ENCODE measurements at places on chromosomes 3 and 15.

GRCh38 chr15:63500265-63501250 lies 3.8 kb upstream of the USP3 start:
- DNase-seq, result no peak

GRCh38 chr15:75348034-75348561 lies 1.3 kb downstream of the NEIL1 start:
- DNase-seq, result no peak

- DNase-seq, result no peak
Measured at GRCh38 chr3:78459796-78460195, 1308.0 kb downstream of the ROBO1 start.

DNA sequence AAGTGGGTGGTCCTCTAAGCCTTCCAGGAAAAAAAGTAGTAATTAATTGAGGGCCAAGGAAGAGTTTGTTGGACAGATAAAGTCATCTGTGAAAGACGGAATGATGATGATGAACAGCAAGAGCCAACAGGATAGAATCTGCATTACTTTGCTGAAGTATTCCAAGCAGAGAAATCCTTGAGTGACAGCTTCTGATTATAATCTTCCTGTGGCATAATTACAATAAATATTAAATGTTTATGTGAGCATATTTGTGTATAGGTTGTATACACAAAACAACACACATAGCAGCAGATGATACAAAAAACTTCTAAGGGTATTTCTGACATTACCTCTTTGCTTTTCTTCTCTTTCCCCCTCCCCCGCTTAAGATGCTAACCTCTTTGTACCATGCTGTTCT lies 147.6 kb downstream of the SPATA16 start:
- DNase-seq, result no peak

GRCh38 chr3:171416061-171416460 lies 44.1 kb downstream of the TNIK start:
- peak; percentile 33 for DNase-seq

- no peak for DNase-seq
Measured at GRCh38 chr3:128422762-128423524, 43.7 kb downstream of the DNAJB8 start.

GRCh38 chr3:101888653-101889052 lies 39.3 kb downstream of the NFKBIZ start:
- DNase-seq, result no peak

DNA sequence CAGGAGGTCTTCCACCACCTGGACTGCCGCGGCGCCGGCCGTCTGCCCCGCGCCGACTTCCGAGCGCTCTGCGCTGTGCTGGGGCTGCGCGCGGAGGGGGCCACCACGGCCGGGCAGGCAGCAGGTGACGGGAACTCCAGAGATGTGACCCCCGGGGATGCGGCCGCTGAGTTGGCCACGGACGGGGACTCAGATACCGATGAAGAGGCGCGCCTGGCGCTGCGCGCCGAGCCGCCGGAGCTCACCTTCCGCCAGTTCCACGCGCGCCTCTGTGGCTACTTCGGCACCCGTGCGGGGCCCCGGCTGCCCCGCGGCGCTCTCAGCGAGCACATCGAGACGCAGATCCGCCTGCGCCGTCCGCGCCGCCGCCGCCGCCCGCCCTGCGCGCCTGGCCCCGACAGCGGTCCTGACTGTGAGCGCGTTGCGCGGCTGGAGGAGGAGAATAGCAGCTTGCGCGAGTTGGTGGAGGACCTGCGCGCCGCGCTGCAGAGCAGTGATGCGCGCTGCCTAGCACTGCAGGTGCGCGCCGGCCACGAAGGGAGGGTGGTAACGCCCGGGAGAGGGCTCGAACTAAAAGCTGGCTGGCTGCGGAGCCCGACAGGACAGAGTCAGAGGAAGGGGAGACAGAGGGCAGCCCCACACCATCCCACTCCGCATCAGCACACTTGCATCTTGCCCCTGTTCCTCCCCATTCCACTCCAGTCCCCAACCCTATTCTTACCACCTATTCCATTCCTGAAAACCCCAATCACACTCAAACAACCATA lies 885 bp downstream of the EFCC1 start:
- no peak for DNase-seq

DNA sequence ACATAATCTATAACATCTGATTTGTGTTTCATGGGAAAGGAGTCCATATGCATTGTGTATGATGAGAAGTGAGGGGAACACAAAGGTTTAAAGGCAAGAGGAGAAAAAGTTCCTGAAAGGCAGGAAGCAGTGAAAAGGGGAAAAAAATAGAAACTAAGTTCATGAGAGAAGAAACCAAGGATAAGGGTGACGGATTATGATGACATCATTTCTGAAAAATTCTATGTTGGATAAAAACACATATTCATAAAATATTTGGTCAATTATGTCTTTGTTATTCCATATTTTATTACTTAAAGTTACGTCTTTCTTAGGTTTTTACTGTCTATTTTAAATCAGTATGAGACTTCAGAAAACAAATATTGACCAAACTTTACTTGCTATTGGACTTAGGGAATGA lies 48.6 kb upstream of the CP start:
- DNase-seq, result peak; percentile 30

GRCh38 chr15:59157396-59157795 lies 49.2 kb upstream of the LDHAL6B start:
- no peak for DNase-seq

DNA sequence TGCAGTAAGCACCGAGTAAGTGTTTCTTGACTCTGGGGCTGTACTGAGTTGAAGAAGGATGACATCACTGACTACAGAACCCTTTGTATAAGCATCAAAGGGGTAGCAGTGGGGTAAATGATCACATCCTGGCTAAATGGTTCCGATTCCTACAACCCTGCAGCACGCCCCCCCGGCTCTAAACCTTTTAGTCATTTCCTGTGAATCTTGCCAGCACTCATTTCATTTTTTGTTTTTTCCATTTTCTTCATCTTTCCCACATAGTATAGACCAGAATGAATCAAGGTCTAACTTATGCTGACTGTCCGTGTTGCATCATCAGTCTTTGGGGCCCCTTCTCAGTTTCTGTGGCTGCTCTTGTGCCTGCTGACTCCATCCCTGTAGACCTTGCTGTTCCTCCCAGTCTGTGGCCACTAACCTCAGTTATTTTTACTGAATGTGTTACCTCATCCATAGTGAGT lies 383.1 kb upstream of the TPRG1 start:
- peak; percentile 97 for DNase-seq

GRCh38 chr15:89332446-89332845 lies 2.2 kb downstream of the POLG start:
- DNase-seq, result peak; percentile 10

GRCh38 chr3:142577696-142578328 lies 721 bp downstream of the ATR start:
- peak; percentile 29 for DNase-seq

DNA sequence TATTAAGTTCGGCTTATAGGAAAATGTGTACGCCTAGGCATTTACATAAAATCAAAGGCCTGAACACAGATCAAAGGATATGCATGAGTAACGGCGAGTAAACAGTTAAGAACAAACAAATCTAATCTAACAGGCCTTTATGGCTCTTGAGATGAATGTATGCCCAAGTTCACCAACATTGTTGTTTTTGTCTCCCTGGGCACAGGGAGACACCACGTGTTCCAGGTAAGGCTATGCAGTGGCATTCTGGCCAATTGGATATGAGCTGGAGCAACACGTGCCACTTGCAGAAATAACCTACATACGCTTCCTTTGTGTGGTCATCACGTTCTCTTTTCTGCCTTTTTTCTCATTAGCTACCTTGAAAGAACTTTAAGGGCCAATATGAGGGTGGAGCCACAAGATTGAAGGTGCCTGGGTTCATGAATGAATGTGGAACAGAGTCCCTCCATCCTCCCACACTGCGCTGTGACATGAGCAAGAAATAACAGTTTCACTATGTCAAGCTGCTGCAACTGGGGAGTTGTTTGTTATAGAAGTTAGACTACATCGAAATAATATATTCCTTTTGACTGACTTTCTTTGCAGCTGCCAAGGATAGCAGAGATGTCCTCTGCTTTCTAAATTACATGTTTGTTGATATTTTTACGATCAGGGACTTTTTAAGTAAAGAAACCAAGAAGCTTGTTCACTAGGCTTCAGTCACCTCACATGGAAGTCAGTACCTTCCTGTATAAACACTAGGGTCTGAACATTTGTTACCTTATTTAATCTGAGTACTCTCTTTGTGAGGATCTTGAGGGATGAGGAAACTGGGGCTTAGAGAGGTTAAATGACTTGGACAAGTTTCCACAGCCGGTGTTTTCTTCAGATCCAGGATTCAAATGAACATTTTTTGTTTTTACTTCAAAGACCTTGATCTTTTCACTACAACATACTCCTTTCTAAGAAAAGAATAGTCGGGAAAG lies 427.5 kb upstream of the TBL1XR1 start:
- DNase-seq, result no peak

DNA sequence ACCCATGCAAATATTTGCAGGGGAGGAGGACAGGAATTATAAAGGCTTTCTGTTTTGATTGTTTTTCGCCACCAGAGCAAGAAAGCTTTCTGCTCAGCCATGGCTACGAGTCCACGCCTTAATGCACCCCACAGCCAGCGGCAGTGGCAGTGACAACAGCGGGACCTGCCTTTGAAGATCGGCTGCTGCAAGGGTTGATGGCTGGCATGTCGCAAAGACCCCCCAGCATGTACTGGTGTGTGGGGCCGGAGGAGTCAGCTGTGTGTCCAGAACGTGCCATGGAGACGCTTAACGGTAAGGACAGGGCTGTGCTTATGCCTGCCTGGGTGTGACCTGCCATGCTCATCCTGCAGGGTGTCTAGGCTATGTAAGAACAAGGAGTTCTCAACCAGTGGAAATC lies 5.3 kb downstream of the LRRK1 start:
- no peak for DNase-seq

DNA sequence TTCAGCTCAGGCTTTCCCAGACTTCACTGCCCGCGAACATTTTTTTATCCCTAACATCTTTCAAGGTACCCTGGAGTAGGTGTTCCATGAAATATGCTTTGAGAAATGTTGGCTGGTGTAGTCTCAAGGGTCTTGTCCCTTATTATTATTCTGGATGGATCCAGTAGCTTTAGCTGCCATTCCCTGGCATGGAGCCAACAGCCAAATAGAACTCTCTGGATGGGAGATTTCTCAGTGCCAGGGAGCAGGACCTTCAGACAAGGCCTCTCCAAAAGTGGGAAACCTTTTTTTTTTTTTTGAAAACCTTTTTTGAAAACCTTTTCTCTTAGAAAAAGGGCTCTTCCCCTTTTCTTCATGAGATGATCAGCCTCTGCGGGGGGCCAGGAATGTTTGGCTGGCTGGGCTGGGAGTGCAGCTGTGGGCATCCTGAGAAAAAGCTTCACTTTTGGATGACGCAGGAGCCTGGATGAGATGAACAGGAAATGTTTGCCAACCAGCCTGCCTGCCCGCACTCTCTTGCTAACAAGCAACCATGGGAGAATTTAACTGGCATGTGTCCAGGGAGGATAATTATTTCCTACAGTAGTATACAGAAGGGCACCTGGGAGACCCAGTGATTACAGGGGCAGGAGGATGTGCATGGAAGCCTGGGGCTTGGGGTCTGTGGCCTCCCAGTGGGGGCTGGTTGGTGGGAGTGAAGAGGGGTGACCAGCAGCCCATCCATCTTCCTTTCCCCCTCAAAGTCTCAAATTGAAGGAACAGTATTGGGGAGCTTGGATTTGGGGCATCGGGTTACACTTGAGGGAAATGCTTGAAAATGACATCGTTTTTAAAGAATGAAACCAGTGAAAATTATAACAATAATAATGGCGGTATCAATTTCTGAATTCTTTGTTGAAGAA lies 109.1 kb upstream of the LRIG1 start:
- DNase-seq, result peak; percentile 90

DNA sequence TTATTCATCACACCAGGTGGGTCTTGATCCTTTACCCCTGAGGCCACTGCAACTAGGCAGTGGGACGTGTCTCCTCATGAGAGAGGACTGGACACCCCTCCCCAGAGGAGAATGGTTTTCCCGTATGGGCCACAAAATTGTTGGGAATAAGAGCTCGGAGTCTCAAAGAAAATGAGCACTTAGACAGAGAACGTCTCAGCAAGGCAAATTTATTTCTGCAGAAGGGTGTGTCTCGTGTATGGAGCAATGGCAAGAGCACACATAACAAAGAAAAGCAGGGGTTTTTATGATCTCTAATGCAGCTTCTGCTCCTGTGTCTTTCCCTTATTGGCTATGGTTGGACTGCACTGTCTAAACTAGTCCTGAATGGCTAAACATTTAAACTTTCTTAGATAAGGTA lies 803.5 kb downstream of the PLOD2 start:
- DNase-seq, result no peak

DNA sequence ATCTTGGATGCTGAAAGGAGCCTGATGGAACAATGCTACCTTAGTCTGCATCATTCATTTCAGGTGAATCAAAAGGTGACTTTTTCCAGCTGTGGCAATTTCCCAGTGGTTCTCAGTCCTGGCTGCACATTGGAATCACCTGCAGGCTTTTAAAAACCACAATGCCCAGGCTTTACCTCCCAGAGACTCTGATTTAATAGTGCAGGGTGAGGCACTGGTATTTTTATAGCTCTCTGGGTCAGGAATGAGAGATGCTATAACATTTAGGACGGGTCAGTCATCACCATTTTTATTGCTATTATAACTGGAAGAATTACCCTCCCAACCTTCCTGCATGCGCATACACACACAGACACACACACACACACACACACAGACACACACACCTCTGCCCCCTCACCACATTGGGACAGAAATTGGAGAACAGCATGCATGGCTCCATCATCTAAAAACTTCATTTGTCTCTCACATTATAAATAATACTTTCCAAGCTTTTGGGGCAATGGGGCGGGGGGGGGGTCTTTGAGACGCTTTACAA lies 41.1 kb downstream of the LARP6 start:
- no peak for DNase-seq

DNA sequence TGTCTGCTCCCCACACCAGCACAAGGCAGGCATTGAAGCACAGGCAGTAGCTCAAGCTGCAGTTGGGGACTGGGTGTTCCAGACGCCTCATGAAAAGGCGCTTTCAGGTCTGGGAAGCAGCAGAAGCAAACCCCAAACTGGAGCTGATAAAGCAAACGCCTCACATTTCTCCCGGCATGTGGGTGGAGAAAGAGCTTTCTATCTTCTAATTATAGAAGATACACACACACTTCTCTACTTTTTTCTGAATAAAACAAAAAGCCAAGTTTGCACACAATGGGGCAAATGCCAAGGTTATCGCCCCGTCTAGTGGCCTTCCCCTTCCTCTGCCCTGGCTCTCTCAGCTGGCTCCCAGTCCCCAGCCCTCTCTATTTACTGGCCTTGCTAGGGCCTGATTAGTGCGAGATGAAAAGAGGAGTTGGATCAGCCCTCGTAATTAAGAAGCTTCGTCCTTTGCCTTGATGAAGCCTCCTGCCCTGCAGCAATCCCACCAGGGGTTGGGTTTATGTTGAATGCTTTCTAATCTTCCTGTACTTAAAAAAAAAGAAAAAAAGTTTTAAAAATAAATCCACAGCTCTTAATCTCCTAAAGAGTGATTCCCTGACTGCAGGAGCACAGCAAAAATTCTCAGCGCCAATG lies 120.2 kb downstream of the MEGF11 start:
- DNase-seq, result no peak

GRCh38 chr3:191919491-191920026 lies 458.6 kb downstream of the PYDC2 start:
- DNase-seq, result no peak

- no peak for DNase-seq
Measured at GRCh38 chr3:20930034-20930433, 744.0 kb upstream of the SGO1 start.

- no peak for DNase-seq
Measured at GRCh38 chr15:28051955-28052633, 47.0 kb downstream of the OCA2 start.

- no peak for DNase-seq
Measured at GRCh38 chr3:136891934-136892855, 30.2 kb downstream of the NCK1 start.

Measured in IMR-90 (cell line).